ENCODE measurements at places on chromosomes 1 and 21. TPM values are rescaled to one million over a fixed set of nuclear protein-coding genes. Genes with fewer than 3 reads are reported as not detected.

- DNase-seq, result no peak
Observed at GRCh38 chr21:30958741-30959140, 77.4 kb upstream of the KRTAP11-1 start.

GRCh38 chr1:226658546-226659125 is 80.4 kb downstream of the ITPKB start:
- no peak for DNase-seq

GRCh38 chr1:201461645-201462441 is 7.1 kb downstream of the PHLDA3 start:
- DNase-seq, result peak; percentile 51

The SPATA1 gene
- 1.2 TPM for total RNA-seq

DNA sequence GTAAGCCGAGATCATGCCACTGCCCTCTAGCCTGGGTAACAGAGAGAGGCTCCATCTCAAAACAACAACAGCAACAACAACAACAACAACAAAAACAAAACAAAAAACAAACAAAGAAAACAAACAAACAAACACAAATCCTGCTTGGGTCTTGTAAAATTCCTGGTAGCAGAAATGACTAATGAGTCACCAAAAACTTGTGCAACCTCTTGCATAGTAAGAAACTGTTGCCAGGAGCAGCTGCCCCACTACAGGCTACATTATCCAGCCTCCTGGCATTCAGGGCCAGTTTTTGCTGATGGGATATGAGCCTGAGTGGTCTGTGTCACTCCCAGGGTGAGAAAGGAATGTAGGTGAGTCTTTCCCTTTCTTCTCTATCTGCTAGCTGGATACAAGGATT is 245.4 kb downstream of the TNR start:
- DNase-seq, result no peak

The FCRLB gene
- 0.59 TPM for total RNA-seq

The SLC26A9 gene
- total RNA-seq, result not detected

The CELA2B gene
- not detected for total RNA-seq

DNA sequence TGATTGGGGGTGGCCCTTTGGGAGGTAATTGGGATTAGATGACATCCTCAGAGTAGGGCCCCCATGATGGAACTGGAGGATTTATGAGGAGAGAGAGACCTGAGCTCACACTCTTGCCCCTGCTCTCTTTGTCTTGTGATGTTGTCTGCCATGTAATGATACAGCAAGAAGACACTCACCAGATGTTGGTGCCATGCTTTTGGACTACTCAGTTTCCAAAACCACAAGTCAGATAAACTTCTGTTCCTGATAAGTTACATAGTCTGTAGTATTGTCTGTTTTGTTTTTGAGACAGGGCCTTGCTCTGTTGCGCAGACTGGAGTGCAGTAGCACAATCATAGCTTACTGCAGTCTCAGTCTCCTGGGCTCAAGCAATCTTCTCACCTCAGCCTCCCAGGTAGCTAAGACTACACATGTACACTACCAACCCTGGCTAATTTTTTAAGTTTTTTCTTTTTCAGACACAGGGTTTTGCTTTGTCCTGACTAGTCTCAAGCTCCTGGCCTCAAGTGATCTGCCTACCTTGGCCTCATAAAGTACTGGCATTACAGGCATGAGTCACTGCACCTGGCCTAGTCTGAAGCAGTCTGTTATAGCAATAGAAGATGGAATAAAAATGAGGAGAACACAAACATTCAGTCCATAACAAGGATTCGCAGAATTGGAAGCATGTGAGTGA is 115.0 kb upstream of the GALNT2 start:
- no peak for DNase-seq

- no peak for DNase-seq
Observed at GRCh38 chr1:169456029-169456428, 28.8 kb upstream of the CCDC181 start.

GRCh38 chr1:9400425-9401079 is 107.9 kb downstream of the SPSB1 start:
- no peak for DNase-seq

The C1orf21 gene
- total RNA-seq, result 34.7 TPM

GRCh38 chr1:218945050-218945449 is 228.6 kb upstream of the LYPLAL1 start:
- DNase-seq, result no peak

The SELE gene
- 1.9 TPM for total RNA-seq

DNA sequence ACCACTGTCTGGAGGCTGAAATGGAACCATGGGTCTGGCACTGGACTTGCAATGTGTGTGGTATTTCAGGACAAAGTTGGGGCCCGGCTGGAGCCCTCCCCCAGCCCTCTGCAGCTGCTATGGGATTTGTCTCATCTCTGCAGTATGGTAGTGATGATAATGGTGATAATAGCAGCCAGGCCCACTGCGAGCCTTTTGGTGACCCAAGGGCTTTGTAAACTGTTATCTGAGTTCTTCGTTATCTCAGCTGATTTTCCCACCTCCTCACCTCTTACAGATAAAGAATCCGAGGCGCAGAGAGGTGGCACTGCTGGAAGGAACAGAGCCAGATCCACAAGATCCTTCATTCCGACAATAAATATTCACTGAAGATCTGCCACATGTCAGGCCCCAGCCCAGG is 11.7 kb upstream of the WNT4 start:
- DNase-seq, result no peak

DNA sequence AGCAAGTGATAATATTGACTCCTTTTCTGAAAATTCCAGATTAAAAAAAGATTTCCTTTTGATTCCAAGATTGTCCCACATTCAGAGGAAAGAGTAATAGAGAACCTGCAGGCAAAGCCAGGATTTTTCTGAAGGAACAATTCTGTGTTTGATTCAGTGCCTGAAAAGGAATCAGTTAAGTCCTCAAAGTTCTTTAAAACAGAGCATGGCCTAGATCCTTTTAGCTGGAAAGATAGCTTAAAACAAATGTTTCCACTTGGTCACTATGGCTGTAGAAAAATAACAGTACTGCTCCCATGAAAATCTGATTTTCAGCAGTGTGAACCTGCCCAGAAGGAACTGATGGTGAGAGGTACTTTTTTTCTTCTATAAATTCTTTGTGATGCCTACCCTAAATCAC is 41.8 kb downstream of the HS2ST1 start:
- no peak for DNase-seq

DNA sequence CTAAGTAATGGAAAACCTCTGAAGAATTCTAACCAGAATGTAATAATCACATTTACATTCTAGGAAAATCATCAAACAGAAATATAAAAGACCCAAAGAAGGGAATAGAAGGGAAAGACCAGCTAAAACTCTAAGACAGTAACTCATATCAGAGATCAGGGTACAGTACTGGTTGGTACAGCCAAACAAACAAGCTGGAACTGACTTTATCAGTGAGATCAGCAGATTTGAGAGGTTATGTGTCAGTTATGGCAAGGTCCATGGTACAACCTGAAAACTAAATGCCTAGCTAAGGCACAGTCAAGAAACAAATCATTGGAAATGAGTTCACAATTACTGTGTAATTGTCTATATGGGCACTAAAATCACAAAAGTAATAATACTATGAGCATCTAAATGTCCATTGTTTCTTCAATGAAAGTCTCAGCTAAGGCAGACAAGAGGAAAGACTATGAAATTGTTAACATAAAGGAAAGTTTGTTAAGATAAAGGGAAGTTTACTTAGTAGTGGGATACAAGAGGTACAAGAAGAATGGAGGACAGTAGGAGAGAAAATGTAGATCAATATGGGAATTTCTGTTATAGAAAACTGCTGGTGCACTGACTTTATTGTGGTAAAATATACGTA is 75.8 kb downstream of the TRIM33 start:
- DNase-seq, result no peak

GRCh38 chr1:47244339-47244862 is 12.4 kb upstream of the TAL1 start:
- DNase-seq, result no peak

DNA sequence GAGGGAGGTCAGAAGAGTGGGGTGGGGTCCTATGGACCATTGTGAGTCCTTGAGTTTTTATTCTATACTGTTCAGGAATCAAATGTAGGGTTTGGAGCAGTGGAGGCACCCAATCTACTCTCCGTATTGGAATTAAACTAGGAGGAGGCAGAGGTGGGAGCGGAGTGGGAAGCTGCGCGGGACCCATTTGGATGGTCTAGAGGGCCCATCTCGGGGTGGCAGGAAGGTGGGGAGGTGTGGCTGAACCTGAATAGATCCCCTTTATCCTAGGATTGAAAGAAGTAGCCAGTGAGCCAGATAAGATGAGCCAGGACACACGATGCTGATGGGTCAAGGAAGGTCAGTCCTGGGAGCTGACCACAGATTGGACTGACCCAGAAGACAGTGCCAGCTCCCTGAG is 325.8 kb downstream of the AJAP1 start:
- no peak for DNase-seq

DNA sequence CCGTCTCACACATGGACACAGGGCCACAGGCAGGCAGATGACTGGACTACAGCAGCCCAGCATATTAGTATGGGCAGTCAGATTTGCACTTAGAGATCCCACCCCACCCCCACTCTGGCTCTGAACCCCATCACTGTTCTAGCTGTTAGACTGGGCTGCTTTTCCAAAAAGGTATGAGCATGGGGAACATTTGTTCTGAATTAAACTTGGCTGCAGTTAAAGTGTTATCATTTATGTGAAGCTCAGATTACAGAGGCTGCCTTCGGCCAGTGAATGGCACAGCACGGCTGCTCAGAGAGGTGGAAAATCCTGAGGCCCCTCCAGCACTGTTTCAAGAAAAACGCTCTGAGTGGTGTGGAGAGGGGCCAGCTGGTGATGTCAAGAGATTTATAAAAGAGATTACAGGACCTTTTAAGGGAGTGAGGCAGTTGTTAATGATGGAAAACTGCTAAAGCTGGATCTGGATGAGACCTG is 6.9 kb upstream of the NOS1AP start:
- DNase-seq, result no peak

DNA sequence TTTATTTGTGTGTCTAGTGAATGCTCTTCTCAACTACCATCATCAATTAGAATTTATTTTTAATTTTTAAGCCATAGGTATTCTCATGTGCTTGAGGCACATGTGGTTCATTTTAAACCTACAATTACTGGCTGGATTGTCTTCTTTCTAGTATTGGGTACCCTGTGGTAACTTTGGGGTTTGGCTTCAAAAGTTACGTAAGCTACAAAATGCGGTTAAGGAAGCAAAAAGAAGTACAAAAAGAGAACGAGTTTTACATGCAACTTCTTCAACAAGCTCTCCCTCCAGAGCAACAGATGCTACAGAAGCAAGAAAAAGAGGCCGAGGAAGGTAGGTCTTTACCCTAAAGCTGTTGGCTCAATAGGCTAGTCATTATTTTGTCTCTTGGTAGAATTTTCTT is 25.8 kb downstream of the MACO1 start:
- DNase-seq, result no peak

The LY9 gene
- not detected for total RNA-seq
